ENCODE measurements at places on chromosomes 16 and 17. TPM values are rescaled to one million over a fixed set of nuclear protein-coding genes. Genes with fewer than 3 reads are reported as not detected.

- DNase-seq = no peak
These were observed 23.6 kb downstream of the MPG start for GRCh38 chr16:101586-101985.

DNA sequence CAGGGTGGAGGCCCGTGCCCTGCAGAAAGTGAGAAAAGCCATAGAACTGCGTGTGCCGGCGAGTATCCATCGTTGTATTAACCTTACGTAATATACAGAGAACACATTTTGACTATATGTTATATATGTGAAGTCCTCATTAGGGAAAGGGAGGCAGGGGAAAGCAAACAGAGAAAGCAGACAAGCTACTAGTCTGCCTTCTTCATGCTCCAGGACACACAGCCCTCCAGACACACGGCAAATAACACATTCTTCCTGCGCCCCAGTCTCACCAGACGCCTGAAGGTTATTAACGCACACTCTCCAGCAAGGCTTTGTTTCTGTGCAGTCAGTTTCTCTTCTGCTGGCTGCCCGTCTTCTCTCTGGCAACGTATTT, 28.8 kb downstream of the PRDM7 start:
- no peak for DNase-seq

GRCh38 chr17:40480501-40481003, 20.9 kb downstream of the TNS4 start:
- no peak for DNase-seq

IGFALS gene
- not detected for total RNA-seq

SNAI3 gene
- 0.79 TPM for total RNA-seq

OR1A1 gene
- total RNA-seq = not detected

NXPH3 gene
- 0.89 TPM for total RNA-seq

DNA sequence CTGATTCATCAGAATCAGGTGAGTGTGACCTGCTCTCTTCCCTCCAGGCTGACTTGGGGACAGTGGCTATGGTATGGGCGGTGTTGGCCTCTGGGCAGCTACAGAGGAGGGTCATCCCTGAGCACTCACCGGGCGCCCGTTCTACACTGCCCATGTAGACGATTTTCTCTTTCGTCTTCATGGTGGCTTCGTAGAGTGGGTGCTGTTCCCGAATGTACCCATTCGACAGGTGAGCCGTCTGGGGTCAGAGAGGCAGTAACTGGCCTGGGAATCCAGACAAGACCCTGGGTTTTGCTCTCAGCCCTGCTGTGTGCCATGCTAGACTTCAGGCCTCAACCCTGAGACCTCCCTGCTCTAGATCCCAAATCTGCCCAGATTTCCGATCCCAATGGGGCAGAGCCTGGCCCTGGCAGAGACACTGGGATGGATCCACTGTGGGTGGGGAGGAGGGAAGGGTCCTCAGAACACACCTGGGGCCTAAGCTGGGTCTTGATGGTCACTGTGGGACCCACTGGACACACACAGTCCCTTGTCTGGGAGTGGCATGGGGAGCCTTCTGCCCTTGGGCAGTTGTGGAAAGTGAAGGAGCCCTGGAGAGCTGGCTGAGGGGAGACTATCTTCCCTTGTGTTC, 13.2 kb downstream of the USP6 start:
- no peak for DNase-seq

GRCh38 chr16:82384017-82384416, 214.0 kb upstream of the MPHOSPH6 start:
- DNase-seq = no peak

DNA sequence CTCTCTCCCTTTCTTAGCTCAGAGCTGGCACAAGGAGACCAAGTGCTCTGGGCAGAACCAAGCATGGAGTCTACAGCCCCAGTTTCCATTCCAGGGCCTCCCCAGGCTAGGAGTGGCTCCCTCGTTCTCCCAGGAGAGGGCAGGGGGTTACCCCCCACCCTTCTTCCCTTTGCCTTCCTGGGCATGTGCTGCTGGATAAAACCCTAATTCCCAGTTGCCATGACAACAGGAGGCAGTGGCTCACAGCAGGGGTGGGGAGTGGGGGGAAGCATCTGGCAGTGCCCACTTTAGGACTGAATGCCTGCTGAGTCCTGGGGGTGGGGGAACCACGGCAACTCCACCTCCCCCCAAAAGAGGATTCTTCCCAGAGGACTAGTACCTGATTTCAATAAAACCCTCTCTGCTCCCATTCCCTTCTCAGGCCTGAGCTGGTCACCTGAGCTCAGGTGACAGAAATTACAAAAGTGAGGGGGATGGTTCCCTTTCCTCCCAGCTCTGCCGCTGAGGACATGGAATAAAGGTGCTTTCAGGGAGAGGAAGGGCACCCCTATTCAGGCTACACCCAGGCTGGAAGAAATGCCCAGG, 1.8 kb downstream of the MPP2 start:
- no peak for DNase-seq

CCL16 gene
- total RNA-seq = not detected

GRCh38 chr16:66787427-66787826, 14.0 kb downstream of the TERB1 start:
- DNase-seq = no peak

- DNase-seq = no peak
These were observed 2.2 kb upstream of the ZG16 start for GRCh38 chr16:29775742-29776408.

GRCh38 chr16:73149334-73149733, 101.4 kb upstream of the ZFHX3 start:
- DNase-seq = no peak

CES1 gene
- total RNA-seq = 2.9 TPM

- no peak for DNase-seq
These were observed 172.8 kb downstream of the RBFOX3 start for GRCh38 chr17:79438058-79438457.

CDR2L gene
- 3.6 TPM for total RNA-seq

GRCh38 chr16:71357681-71358080, 842 bp upstream of the CALB2 start:
- no peak for DNase-seq

GRCh38 chr16:4847774-4848587, 700 bp downstream of the UBN1 start:
- DNase-seq = no peak

DNA sequence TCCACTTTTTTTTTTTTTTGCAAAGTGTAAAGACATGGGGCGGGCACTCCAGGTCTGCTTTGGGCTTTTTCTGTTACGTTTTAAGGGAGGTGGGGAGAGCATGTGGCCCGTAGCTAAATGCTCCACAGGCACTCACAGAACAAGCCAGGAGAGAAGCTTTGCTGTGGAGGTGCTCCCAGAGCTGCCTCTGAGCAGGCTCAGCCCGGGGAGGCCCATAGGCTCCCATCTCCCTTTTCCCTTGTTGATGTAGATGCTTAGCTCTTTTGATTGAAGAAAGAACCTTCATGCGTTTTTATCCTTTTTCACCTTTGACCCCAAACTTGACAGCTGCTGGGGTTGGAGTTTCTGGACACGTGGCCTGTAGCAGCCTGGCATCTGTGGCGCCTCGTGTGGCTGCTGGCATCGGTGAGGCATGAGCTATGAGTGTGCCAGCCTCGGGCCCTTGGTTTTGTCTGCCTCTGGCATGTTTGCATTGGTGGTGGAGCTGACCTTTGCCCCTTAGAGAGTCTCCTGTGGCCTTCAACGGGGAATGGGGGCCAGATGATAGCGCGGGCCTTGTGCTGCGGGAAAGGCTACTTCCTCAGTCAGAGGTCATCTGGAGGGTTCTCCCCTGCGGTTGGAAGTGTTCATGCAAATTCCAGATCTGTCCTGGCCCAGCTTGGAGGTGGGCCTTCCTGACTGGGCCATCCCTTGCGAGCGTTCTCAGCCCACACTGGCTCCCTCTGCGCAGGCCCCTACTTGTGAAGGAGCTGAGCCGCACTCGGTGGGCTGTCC, 20.0 kb upstream of the IL17C start:
- DNase-seq = no peak

- no peak for DNase-seq
These were observed 14.6 kb downstream of the PCTP start for GRCh38 chr17:55765472-55765871.

GRCh38 chr17:4545217-4545951, 9.8 kb downstream of the MYBBP1A start:
- no peak for DNase-seq

DNA sequence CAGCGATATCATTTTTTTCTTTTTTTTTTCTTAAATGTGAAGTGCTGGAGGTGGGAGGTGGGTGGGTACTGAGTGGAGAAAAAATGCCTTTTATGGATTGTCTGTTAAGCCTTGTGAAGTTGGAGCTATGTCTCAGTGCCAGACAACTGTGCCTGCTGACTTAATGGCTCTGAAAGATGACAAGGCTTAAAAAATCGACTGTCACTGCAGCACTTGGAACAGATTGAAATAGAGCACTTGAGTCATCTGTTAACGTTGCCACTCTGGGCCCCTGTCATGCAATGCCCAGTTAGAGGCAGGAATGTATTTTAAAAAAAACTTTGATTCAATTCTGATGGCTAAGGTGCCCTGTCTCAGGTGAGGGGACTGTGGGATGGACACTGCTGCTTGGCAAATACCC, 108.2 kb upstream of the HS3ST2 start:
- no peak for DNase-seq

- DNase-seq = no peak
These were observed 28.0 kb upstream of the MRPS23 start for GRCh38 chr17:57877803-57878377.

GRCh38 chr16:82585675-82586074, 41.1 kb upstream of the CDH13 start:
- no peak for DNase-seq

KRTAP1-5 gene
- total RNA-seq = 14.1 TPM

DNA sequence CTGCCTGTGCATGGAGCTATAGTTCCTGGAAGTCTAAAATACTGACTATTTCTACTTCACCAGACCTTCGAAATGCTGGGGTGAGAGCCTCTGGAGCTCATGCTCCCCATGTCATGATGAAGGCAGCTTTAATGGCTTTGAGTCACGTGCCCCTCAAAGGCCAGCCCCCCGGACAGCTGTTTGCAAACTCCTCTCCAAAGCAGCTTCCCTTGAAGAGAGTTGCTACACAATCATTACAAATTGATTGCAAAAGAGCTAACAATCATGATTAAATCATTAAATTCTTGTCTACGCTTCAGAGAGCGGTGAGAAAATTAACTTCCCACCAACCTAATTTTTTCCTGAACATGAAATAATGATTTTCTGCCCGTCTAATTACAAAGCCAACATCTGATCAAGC, 134.8 kb upstream of the IRX6 start:
- no peak for DNase-seq

DNA sequence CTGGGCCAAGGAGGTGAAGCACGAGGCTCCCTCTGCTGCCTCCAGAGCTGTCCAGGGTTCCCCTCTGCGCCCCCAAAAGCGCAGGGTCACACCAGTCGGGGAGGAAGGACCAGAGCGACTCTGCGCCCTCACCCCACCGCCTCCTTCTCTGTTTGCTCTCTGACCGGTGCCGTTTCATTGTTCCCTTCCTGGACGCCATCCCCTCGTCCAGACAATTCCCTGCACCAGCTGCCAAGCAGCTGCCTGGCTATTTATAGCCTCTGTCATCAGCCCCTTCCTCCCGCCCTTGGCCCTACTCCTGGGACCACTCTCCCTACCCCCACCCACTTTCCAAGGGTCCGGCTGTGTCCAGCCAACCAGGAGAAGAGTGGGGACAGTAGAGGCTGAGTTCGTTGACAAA, 68.8 kb upstream of the CREBBP start:
- peak; percentile 53 for DNase-seq

GRCh38 chr17:27609611-27610303, 21.2 kb upstream of the LGALS9 start:
- no peak for DNase-seq

DNA sequence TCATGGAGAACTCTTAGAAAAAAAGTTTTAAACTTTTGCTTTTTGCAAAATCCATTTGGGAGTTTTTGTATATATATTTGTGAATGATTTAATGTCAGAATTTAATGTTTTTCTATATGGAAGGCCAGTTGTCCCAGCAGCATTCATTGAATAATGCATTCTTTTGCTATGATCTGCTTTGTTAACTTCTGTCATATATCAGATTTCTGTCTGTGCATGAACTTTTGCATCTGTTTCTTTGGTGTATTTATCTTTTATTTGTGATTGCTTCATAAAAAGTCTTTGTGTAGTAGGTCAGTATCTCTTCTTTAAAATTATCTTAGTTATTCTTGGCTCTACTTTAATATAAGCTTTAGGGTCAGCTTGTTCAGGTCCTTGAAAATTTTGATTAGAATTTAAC, 84.2 kb downstream of the MAP2K4 start:
- no peak for DNase-seq

GRCh38 chr17:80826955-80827645, 164.5 kb upstream of the CHMP6 start:
- DNase-seq = peak; percentile 6

DNA sequence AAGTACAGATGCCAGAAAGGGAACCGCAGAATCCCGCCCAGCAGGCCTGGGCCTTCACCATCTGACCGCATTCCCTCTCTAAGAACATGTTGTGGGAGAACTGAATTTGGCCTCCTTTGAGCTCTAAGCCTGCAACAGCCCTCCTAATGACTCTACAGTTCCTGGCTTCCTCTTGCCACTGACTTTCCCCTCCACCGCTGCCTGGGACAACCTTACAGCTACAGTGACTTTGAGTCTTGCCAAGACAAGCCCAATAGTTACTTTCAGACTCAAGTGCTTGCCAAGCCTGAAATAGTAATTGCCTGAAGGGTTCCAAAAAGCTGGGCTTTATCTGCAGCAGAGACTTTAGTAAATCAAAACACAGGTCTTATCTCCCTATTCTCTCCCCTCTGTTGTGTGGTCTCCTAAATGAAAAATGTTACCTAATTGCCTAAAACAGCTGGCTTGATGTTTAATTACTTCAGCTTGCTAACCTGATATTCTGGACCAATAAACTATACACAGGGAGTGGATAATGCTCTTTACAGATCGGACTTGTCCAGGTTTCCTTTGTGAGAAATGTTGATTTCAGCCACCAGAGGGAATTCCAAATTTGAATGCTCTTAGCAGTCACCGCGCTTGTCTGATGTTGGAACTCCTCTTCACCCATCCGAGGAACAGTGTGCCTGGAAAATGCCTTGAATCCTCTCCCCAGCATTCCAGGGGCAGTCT, 85.1 kb upstream of the TBX2 start:
- peak; percentile 75 for DNase-seq
